ENCODE measurements at places on chromosomes 2 and 18.

GRCh38 chr2:145757503-145758246 is 1237.8 kb upstream of the ZEB2 start:
- no peak for DNase-seq

DNA sequence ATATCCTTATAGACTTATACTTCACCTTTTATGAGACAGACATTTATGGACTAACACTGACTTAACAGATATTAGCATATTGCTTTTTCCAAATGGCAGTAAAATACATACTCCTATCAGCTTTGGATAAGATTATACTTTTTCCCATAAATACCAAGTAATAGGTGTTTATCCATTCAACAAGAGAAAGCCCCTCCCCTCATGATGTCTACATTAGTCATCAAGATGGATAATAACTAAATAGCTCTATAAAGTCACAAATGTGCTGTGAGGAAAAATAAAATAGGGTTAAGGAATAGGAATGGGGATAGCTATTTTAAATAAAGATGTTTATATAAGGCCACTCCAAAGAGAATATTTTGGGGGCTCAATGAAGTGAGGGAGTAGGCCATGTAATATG is 39.4 kb downstream of the CSRNP3 start:
- no peak for DNase-seq

DNA sequence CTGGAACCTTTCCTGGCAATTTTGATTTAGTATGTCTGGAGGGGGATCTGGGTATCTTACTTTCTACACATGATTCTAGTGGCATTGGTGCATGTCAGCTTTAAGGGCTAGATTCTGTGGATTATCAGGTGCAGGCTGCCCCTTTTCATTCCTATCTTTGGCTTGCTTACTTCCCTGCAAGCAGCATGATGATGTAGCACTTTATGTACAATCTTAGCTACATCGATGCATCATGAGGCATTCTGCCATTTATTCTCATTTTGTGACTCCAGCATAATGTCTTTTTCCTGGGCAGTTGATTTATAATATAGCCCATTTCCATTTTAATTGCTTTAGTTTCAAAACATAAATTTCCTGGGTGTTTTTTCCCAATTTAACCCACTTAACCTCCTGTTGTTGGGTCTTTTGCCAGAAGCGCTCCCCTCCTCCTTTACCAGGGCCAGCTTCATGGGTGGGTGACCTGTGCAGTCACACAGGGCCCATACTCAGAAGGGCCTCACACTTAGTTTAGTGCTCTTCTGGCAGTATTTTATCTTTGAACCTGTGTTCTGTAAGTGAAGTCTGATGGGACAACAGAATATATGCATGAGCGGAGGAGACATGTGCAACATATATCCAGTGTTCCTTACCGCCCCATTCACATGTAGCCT is 36.0 kb downstream of the TPGS2 start:
- no peak for DNase-seq

DNA sequence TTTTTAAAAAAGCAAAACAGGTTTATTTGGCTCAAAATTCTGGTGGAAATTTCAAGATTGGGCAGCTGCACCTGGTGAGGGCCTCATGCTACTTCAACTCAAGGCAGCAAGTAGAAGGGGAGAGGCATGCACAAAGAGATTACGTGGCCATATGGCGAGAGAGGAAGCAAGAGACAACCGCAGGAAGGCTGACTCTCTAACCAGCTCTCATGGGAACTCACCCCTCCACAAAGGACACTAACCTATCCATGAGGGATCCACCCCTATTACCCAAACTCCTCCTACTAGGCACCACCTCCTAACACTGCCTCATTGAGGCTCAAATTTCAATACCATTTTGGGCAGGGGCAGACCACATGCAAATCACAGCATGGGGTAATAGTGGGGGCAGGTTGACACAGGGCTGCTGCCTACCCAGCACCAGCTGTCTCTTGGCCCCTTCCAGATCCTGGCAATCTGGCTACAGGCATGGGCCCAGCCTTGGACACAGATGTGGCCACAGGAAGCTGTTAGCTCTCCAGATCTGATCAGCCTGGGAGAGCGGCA is 2.0 kb upstream of the CAPN10 start:
- no peak for DNase-seq

DNA sequence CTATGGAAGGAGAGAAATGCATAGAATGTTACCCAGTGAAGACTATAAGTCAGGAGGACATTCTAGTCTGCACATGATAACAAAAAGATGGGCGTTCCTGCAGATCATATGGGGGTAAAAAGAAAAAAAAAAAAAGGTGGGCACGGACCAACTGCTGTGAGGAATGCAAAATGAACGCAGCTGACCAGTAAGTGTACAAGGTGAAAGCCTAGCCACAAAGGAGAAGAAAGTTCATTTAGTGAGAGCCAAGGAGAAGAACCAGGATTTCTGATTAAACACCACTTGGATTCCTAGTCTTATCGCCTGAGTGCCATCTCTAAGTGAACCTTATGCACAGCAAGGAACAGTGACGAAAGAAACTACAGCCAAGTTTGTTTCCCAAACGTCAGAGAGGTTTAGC is 26.5 kb downstream of the RBMS1 start:
- no peak for DNase-seq
